NCI-H2107 (cell line): ENCODE measurements at places on chromosomes 6 and 20.

- DNase-seq: no peak
These were observed 176.4 kb upstream of the AKAP12 start for GRCh38 chr6:151063352-151063751.

DNA sequence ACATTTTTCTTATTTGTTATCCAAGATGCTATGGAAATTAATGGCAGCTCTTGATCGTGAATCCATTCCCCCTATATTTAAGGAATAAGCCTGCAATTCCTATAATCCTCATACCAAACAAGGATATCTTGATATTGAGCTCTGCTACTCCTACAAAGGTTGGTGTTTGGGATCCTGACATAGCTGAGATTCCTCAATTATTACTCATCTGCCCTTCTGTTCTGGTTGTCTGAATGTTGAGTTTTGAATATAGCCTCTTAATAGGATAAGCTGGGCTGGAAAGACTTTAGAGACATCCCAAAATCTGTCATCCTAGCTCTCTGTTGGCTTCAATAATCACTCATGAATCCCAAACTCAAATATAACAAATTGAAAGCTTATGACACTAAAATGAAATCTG, 49.9 kb downstream of the CLIC5 start:
- DNase-seq: no peak

DNA sequence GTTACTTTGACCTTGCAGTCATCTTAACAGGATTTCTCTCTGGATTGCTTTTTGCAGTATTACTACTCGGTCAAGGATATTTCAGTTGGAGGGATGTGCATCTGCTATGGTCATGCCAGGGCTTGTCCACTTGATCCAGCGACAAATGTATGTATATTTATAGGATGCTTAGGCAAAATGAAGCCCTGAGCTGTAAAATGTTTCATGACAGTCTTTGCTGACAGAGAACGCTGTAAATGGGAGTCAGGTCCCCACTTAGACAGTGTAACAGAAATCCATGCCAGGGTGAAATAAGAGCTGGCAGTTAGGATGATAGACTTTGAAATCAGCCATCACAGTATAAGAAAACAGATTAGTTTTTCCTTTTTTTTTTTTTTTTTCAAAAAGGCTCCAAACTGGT, 264.0 kb downstream of the LAMA2 start:
- DNase-seq: no peak

GRCh38 chr6:140083375-140083774, 708.9 kb upstream of the CITED2 start:
- DNase-seq: no peak

GRCh38 chr6:100415768-100416167, 49.0 kb downstream of the SIM1 start:
- DNase-seq: no peak

- DNase-seq: no peak
These were observed 544 bp upstream of the KHDC1 start for GRCh38 chr6:73263570-73263909.

DNA sequence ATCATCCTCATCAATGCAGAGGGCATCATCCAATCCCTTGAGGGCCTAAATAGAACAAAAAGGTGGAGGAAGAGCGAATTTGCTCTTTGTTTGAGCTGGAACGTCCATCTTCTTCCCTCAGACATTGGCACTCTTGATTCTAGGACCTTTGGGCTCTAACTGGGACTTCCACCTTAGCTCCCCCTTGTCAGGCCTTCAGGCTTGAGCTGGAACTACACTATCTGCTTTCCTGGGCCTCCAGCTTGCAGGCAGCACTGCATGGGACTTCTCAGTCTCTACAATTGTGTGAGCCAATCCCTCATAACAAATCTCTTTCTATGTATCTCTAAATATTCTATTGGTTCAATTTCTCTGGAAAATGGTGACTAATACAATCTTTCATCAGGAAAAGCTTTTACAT, 155.4 kb downstream of the MCHR2 start:
- DNase-seq: no peak

DNA sequence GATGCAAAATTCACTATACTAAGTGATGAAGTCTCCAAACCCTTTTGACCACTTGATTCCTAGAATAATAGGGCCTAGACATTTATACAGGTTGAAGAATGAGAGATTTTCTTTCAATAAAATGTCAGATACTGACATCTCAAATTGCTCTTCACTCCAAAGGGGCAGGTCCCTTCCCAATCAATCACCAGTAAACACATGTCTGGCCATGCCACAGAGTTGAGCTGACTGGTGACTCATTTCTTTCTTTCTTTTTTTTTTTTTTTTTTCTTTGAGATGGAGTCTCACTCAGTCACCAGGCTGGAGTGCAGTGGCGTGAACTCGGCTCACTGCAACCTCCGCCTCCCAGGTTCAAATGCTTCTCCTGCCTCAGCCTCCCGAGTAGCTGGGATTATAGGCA, 388.6 kb upstream of the BTBD3 start:
- DNase-seq: no peak

DNA sequence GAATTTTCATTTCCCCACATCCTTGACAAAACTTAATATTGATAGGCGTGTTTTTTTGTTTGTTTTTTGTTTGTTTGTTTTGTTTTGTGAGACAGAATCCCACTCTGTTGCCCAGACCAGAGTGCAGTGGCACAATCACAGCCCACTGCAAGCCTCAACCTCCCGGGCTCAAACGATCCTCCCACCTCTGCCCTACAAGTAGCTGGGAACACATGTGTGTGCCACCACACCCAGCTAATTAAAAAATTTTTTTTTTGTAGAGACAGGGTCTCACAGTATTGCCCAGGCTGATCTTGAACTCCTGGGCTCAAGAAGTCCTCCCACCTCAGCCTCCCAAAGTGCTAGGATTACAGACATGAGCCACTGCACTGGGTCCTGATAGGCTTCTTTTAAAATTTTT, 9.2 kb downstream of the CEP57L1 start:
- DNase-seq: no peak

DNA sequence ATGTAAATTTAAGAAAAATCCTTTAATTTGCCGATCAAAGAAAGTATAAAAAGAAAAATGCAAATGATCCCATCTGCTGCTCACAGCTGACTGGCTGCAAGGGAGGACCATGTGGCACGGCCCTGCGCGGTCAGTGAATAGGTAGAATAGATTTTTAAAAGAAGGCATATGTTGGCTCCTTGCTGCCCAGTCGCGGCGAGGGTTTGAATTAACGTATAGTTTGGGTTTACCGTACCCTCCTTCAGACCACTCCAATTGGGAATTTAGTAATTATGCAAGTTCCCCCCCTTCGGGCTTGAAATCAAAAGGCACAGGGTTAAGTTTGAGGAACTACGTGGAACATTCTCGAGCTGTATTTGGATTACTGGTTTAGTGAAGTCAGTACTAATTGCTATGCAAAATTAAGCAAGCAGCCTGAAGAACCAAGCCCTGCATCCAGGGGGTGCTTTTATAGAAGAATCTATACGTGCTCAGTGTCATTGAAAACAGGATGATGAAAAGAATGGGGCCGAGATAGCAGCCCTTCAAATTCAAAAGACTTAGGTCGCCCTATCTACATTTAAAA, 1.1 kb upstream of the BEND3 start:
- DNase-seq: no peak

DNA sequence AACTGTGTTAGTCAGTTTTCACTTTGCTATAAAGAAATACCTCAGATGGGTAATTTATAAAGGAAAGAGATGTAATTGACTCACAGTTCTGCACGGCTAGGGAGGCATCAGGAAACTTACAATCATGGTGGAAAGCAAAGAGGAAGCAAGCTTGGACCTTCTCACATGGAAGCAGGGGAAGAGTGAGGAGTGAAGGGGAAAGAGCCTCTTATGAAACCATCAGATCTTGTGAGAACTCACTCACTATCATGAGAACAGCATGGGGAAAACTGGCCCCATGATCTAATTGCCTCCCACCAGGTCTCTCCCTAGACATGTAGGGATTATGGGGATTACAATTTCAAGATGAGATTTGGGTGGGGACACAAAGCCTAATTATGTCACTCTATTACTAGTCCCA, 41.3 kb upstream of the PLAGL1 start:
- no peak for DNase-seq

DNA sequence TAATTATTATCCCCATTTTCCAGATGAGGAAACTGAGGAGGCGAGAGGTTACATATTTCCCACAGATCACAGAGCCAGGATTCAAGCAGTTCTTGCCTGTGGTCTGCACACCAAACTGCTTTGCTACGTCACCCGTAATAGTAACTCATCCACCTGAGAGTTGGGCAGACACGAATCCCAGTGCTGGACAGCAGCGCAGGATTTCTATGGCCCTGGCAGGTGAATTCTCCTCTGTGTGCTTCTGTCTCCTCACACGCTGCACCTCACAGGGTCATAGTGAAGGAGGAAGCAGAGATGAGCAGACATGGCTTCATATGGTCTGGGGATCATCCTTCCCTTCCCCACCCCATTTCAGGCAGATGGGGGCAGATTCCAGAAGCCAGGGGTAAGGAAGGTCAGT, 127.0 kb upstream of the LRFN2 start:
- no peak for DNase-seq

DNA sequence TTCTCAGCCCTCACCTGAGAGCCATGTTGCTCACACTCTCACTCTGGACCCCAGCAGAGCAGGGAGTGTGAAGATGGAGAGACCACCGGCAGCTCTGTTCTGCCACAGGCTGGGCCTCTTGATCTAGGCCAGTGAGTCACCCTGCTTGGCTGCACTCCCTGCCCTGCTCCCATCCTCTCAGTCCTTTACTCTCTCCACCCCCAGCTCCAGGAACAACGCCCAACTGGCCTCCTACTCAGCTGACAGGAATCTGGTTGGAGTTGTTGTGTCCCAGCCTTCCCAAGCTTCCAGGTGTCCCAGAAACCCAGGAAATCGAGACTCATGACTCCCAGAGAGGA, at the start of gene PSORS1C1:
TSS of gene PSORS1C1 (plus strand) at position 260 of the 338 bp plus-strand sequence. CDS start 14,833 bp downstream, outside the sequence.
- no peak for DNase-seq

GRCh38 chr20:20211988-20212518, 155.9 kb upstream of the INSM1 start:
- no peak for DNase-seq

DNA sequence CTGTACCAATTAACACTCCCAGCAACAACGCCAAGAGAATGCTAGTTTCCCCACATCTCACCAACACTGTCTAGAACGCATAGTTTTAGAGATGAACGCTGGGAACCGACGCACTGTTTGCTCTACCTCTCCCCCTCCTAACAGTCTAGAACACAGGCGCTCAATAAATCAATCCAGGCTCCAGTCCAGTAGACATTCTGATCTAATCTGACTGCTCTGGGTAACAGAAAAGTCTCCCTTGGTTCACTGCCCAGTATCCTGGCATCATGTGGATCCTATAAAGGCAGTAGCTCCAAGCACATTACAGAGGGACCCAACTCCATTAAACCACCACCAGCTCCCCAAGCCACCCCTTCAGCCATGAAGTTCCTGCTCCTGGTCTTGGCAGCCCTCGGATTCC, at the start of gene DEFB132:
TSS of gene DEFB132 (plus strand) at position 306 of the 400 bp plus-strand sequence. CDS start at position 361, 55 bp downstream.
- DNase-seq: no peak

DNA sequence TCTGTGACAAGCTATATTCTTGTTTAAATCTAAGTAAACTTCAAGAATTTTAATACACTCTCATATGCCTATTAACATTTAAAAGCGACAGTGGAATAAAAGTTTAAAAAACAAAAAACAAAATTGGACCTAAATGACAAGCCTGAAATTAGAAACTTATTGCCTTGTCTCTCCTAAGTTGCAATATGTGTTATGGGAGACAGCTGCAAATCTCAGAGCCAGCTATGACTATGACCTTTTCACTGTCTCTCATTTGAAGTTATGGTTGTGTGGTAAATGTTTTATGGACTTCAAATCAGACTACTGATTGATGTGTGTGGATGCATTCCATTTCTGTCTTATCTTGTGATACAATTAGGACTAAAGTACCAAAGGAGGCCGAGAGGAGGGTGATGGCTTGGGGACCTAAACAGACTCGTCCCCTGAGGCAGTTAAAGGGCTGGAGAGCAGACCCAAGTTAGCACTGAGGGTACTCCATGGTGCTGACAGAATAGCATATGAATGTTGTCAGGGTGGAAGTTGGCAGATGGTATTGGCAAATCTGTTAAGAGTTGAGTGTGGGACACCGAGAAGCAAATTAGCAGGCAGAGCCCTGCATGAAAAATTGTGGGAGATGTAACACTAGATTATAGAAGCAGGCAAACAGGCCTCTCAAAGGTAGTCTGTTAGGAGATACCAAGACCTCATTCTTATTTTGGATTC, 930.1 kb upstream of the MAN1A1 start:
- DNase-seq: no peak
